ENCODE measurements at places on chromosomes 16 and 17. TPM values are rescaled to one million over a fixed set of nuclear protein-coding genes. Genes with fewer than 3 reads are reported as not detected.

The SLC6A4 gene
- 3.8 TPM for total RNA-seq

The CDYL2 gene
- 12.2 TPM for total RNA-seq

The RNF222 gene
- not detected for total RNA-seq

The NOG gene
- total RNA-seq: 10.7 TPM

The SSTR5 gene
- total RNA-seq: not detected

The GP1BA gene
- not detected for total RNA-seq

The KRTAP3-1 gene
- total RNA-seq: not detected

The SLFN14 gene
- total RNA-seq: not detected

The ADGRG3 gene
- total RNA-seq: not detected

- peak; percentile 81 for DNase-seq
Observed at GRCh38 chr17:59366773-59367656, 35.6 kb downstream of the YPEL2 start.

DNA sequence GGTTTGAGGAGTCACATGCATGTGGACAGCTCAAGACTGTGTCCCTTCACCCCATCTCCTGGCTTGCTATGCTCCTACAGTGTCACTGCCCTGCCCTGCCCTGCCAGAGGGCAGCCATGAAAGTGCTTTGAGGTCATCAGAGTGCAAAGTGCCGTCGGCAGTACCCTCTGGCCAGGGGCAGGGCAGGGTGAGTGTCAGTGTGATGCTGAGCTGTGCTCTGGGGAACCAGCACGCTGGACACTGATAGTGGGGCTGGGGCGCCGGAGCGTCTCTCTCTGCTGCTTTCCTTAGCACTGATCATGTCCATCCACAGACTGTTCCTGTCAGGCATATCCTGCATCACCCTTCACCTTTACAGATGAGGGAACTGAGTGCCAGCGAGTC is 1.6 kb upstream of the SPATA32 start:
- no peak for DNase-seq

DNA sequence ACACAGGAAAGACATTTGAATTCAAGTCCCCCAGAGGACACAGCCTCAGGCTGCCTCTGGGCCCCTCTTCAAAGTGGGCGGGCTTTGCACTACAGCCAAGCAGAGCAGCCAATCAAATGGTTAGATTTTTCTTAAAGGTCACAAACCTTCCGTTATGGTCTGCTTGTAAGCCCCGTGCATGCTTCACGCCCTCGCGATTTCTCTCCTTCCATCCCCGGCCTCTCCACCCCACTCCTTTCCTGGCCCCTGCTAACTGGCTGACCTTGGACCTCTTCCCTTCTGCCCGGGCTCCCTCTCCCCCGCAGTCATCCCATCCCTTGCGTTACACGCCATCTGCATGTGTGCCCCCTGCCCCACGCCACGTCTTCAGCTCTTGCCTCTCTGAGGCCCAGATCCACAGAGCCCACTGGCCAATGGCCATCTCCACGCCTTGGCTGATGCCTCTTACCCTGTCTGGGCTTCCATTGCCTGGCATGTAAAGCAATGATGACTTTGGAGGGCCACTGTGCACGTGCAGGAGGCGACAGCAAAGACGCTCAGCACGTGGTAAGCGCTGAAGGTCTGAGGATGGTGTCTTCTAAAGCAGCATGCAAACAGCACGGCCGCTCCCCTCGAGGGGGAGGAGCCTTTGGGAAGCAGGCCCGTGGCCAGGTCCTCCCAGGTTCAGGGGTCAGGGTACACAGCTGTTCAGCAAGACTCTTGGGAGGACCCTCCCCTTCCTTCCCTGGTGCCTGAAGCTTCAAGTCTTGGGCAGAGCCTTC is 86.8 kb downstream of the ZDHHC7 start:
- DNase-seq: no peak

GRCh38 chr17:40122999-40123810 is 1.4 kb downstream of the MSL1 start:
- DNase-seq: peak; percentile 72

DNA sequence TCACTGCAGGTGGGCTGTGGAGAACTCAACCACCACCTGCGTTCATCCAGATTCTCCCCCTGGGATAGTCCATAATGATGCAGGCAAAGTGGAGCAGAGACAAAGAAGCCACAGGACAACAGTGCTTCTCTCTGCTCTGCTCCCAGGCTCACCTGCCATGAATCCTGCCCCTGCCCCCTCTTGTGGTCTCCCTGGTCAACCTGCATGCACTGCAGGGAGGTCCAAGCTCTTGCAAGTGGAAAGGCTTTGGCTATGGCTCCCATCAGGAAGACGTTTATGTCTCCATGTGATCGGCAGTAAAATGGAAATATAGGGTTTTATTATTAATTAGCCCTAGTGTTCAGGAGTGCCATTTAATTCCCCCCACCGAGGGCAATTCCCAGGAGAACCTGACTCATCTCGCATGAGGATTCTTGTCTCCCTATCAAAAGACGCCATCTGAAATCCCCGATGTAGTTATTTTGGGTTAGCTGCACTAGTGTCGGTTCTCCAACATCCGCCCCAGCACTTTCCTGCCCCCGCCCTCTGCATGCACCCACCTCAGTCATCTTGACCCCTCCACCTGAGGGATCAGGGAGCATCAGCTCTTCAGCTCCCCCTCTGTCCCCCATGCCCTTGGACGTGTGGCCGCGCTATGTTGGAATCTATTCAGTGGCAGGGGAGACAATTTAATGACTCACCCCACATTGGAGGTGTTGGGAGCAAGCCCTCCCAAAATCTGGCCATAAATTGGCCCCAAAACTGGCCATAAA is 91.8 kb downstream of the KCNJ12 start:
- DNase-seq: no peak

DNA sequence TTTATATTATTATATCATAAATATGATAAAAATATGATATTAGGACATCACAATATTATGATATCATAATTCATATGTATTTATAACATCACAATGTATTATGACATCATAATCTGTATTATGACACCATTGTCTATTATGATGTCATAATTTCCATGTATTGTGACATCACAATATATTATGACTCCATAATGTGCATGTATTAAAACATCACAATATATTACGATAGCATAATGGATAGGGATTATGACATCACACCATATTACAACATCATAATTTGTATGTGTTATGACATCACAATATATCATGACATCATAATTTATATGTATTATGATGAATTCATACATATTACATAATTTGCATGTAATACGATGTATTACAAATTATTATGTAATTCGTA is 1755.9 kb downstream of the TP53TG3F start:
- DNase-seq: no peak

- peak; percentile 62 for DNase-seq
Observed at GRCh38 chr17:2222901-2223616, 80.5 kb downstream of the SMG6 start.

DNA sequence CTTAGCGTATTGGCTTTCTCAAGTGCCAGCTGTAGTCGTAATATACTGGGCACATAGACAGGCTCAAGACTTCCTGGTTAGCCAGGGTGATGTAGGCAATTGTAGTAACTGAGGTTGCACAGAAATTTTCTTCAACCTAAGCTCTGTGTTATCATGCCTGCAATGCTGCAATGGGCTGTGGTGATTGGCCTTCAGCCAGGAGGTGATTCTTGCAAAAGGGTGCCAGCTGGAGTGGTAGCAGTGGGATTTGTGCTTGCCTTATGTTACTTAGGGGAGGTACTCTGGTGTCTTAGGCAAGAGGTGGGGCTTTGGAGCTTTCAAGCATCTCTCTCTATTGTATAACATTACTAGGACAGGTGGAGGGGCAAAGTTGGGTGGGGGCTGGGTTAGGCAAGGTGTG is 495.1 kb downstream of the CDH11 start:
- DNase-seq: peak; percentile 16

DNA sequence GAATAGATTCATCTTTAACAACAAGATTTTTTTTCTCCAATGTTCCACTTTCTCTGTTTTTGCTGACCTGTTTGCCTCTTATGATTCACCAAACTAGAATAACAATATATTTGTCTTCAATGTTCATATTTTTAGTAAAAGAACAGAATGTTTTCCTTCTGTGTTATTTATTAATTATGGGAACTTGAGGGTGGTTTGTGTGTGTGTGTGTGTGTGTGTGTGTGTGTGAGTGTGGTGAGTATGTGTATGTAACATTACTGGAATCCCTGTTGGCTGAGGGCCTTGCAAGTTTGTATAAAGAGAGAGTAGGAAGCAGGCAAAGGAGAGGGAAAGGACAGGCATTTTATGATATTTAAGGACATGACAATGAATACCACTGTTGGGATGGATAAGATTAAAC is 13.8 kb downstream of the STXBP4 start:
- no peak for DNase-seq

DNA sequence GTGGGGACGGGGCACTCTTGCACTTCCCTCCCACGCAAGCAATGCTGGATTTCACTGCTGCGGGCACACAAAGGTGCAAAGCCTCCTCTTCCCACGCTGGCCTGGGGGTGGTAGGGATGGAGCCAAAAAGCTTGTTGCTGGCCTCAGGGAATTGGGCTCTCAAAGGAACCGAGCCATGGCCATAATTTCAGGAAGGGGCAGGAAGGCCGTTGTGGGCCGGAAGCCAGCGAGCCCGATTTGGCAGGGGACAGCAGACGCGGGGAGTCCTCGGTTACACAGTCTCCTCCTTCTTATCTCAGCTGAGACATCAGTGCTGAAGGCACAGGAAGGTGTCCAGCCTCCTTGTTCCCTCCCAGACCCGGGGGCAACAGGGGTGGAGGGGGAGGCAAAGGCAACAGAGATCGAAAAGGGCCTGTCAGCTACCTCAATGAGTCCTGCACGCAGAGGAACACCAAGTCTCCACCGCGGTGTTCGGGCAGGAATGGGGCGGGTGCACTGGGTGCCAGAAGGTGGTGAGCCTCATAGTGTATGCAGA is 59.5 kb downstream of the SLFN11 start:
- DNase-seq: no peak

- DNase-seq: peak; percentile 34
Observed at GRCh38 chr16:27972500-27972899, 91.0 kb downstream of the GSG1L start.

- DNase-seq: no peak
Observed at GRCh38 chr16:77509051-77509450, 74.2 kb upstream of the ADAMTS18 start.

- no peak for DNase-seq
Observed at GRCh38 chr17:42617956-42618431, 8.5 kb downstream of the TUBG1 start.

- peak; percentile 97 for DNase-seq
Observed at GRCh38 chr17:17823433-17824118, 13.2 kb downstream of the SREBF1 start.

- DNase-seq: peak; percentile 91
Observed at GRCh38 chr17:32486701-32487472, at the start of gene CDK5R1. TSS of gene CDK5R1 (plus strand) at chr17:32486993. CDS start at chr17:32487621, 628 bp downstream.

DNA sequence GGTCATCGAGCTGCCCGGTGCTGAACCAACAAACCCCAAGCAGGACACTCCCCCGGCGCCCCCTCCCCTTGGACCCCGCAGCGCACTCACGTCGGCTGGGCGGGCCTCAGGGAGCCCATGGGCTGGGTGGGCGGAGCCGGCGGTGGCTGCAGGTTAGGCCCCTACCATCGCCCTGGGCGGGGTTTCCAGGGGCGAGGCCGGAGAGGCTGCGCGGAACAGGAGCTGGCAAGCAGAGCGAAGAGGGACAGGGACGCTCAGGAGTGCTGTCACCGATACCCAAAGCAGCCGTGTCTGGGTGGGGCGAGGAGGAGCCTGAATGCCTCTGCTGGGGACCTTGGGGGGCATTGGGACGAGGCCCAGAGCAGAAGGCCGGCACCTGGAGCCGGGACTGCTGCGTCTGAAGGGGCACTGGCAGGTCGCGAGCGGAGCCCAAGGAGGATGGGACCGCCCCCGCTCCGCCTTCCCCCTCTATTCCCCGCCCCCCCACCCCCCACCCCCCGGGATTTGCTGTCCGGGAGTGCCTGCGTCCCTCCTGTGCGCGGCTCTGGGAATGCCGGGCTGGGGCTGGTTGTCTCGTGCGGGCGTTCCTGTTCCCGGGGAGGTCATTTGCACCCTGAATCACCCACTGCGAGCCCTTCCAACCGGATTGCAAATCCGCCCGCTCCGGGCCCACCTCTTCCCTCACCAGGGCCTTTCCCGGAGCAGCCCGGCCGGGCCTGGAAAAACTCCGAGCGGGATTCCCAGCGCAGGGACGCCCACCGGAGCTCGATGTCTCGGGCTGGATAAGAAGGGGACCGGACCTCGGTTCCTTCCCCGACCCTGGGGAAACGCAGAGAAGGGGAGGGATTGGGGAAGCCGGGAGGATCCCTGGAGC is 902 bp downstream of the ARHGAP27 start:
- DNase-seq: peak; percentile 90

DNA sequence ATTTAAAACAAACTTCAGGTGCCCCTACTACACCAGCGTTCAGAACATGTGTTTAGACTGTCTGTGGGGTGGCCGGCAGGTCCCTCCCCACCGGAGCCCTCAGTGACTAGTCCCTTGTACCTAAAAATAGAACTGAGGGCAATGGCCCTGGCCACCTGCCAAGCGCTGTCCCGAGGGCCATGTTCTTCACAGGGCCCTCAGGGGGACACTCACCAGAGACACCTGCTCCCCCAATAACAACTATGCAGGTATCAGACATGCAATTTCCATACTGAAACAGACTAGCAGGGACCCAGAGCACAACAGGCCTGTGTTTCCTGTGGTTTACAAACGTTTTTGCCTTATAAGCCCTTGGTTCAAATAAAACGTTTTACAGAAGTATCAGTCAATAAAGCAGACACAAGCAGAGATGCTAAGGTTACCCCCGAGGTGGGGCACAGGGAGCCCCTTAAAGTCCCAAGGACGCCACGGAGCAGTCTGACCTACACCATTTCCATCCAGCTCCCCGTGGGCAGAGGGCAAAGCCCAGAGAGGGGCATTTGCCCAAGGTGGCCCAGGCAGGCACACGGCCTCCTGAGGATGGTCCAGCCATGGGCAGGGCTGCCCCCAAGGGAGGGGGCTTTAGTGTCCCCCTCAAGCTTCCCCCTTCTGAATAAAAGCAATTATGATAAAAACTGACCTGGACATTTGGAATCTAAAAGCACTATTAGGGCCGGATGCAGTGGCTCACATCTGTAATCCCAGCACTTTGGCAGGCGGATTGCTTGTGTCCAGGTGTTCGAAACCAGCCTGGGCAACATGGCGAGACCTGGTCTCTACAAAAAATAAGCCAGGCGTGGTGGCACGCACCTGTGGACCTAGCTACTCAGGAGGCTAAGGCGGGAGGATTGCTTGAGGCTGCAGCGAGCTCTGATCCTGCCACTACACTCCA is 896 bp upstream of the MYLK3 start:
- DNase-seq: peak; percentile 32

DNA sequence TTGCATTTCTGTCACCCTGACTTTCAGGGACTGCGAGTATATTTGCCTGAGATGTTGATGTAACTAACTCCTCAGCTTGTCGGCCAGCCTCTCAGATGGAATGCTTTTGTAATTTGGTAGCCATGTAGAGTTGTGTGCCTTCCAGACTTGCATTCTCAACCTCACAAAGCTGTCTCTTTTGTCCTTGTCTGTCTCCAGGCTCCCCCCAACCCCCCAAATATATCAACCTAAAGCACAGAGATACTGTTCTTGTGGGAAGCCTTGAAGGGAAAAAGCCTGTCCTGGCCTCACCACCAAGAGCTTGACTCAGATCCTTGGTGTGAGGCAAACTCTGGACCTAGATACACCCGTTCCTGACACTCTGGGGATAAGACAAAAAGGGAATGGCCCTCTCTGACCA is 18.4 kb downstream of the SAP30BP start:
- DNase-seq: no peak

All from hepatocyte (in vitro differentiated cells).